Stimulated activated CD4-positive, alpha-beta T cell treated with anti-CD3 and anti-CD28 coated beads, Interleukin-4, amount 100 ng/mL, for 48 hours (primary cell): ENCODE measurements at places on chromosomes 3 and 15.

DNA sequence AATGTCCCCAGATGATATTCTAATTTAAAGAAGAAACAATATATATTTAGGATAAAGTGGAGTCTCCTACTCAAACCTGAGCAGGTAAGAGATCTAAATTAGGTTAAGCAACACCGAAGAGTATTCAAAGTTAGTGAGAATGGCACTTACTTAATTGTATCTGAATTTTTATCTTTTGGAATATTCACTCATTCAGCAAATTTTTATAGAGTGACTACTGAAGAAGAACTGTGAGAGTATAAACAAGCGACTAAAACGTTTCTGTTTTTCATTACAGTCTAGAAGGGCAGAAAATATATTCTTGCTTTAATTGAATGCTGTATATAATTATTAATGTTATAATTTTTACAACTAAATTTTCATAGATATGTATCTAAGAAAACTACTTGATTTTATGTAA, 567.7 kb upstream of the TBL1XR1 start:
- DNase-seq = no peak

DNA sequence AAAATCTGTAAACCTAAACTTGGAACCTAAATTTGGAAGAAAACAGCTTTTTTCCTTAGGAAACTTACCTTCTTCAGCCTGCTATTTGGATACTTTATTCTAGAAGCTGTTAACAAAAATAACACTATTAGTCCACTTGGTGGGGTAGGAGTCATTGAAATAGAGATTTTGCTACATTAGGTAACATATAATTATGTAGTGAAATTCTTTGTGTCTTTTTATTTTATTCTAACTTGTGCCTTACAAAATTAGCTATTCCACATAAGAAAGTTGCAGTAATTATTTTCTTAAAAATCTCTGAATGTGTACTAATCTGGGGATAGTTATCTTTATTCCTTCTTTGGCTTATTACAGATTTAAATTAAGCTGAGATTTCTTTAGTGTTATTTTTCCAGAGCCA, 360.4 kb upstream of the ROBO2 start:
- no peak for DNase-seq

DNA sequence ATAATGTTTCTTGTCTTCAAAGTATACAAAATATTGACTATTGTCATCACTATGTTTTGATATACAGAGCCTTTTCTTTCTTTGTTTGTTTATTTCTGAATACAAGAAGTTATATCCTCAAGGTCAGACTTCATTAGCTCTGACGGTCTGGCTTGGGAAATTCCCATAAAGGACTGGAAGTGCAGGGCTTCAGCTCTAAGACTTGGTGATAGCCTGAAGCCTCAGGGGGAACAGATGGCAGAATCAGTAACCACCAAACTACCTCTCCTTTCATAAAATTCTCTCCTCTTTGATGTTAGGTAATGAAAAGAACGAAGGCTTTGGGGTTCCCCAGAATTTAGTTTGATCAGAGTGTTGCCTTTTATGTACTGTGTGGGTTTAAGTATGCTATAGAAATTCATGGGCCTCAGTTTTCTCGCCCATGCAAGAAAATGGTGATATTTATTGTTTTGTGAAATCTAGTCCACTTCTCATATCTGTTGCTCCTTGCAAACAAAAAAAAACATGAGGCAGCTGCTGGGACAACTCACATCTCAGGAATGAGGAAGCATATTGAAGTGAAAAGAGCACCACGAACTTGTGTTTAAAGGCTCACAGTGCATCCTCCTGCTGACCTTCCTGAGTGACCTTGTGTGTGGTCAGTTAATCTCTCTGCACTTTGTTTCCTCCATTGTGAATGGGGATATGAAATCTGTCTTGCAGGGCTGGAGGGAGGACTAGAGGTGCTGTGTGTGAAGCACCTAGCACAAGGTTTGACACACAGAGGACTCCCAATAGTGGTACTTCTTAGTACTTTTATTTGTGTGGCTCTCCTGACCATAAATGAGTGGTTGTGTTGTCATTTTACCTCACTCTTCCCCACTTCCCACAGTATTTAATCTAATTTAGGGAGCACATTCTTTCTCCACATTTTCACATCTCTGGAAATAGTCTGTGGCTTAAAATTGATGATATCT, 569.8 kb upstream of the IL12A start:
- DNase-seq = no peak

- DNase-seq = no peak
These were observed 26.4 kb downstream of the ABHD17C start for GRCh38 chr15:80721476-80721875.

DNA sequence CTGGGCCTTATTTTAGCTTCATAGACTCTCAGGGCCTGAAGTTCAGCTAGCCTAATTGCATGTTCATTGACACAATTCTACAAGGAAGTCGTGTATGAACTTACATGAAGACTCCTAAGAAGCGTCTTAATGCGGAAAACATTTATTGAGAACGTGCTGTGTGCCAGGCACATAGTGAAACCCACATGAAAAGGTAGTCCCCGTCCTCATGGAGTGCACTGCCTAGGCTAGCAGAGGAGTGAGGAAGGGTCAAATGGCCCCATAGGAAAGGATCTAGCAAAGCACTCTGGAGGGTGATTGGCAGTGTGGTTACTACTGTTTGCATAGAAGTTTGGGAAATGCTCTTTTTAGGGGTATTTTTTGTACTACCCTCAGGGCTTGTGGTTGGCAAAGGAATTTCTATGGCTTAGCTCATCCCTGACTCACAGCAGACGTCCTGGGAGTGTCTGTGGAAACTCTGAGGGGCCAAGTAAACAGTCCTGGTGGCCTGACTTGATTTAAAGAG, 854 bp upstream of the NPTN start:
- DNase-seq = no peak

DNA sequence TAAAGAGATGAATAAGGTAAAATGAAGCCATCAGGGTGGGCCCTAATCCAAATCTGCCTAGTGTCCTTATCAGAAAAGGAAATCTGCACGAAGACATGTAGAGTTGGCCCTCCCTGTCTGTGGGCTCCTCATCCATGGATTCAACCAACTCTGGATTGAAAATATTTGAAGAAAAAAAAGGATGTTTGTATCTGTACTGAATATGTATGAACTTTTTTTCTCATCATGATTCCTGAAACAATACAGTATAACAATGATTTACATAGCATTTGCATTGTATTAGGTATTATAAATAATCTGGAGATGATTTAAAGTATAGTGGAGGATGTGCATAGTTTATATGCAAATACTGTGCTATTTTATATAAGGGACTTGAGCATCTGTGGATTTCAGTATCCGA, 59.0 kb upstream of the SMAD6 start:
- no peak for DNase-seq

DNA sequence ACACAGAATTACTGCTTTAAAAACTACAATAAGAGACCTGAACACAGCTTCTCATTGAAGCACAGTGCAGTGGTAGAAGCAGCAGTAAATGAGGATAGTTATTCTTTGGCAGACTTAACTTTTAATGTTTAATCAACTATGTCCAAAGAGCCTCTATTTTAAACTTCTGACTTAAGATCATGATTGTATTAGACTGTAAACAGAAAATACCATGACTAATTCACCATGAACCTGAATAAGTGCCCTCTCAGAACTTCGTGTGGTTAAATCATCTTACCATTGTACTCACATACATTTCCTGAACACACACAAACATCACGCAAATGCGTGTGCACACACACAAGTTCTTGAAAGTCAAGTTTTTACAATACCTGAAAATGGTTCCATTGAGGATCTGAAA, 13.9 kb downstream of the CEP152 start:
- DNase-seq = no peak
